NCI-H187 (cell line): ENCODE measurements at places on chromosomes 3 and 15.

GRCh38 chr3:50124800-50125178 is 30.3 kb upstream of the SEMA3F start:
- no peak for DNase-seq

DNA sequence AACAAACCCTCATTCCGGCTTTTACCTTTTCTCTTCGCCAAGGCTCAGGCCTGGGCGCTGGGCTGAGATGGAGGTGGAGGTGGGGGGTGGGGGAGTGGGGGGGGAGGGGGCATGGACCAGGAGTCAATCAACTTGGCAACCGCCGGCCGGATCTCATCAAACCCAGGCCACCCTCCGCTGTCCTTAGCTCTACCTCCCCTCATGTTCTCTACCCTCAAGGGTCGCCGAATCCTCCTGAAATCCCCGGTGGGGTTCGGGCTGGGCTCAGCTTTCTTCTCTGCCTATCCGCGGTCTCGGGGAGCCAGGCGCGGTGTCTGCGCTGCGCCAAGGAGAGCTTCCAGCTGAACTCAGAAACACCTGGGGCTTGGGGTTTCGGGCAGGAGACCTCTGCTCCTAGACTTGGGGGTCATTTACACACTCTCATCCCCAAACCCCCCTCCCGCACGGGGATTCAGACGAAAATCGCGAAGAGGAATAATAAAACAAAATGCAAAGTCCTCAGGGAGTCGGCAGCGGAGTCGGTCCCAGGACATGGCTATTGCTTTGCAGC is 2.5 kb downstream of the ONECUT1 start:
- DNase-seq: no peak

GRCh38 chr3:114799816-114800215 is 347.3 kb downstream of the ZBTB20 start:
- DNase-seq: no peak

GRCh38 chr15:91867581-91868026 is 14.1 kb downstream of the SLCO3A1 start:
- DNase-seq: no peak
